HuH-7 (cell line): ENCODE measurements at places on chromosomes 12 and 14.
A peak's percentile ranks its signal among the peaks of the same experiment; 100 is the strongest.

GRCh38 chr12:124684971-124685688, 117.7 kb upstream of the NCOR2 start:
- DNase-seq = no peak

- DNase-seq = peak; percentile 59
Observed at GRCh38 chr12:56521590-56522371, at the start of gene RBMS2. Gene RBMS2 (plus strand): TSS chr12:56521820. CDS start chr12:56522024, 204 bp downstream.

DNA sequence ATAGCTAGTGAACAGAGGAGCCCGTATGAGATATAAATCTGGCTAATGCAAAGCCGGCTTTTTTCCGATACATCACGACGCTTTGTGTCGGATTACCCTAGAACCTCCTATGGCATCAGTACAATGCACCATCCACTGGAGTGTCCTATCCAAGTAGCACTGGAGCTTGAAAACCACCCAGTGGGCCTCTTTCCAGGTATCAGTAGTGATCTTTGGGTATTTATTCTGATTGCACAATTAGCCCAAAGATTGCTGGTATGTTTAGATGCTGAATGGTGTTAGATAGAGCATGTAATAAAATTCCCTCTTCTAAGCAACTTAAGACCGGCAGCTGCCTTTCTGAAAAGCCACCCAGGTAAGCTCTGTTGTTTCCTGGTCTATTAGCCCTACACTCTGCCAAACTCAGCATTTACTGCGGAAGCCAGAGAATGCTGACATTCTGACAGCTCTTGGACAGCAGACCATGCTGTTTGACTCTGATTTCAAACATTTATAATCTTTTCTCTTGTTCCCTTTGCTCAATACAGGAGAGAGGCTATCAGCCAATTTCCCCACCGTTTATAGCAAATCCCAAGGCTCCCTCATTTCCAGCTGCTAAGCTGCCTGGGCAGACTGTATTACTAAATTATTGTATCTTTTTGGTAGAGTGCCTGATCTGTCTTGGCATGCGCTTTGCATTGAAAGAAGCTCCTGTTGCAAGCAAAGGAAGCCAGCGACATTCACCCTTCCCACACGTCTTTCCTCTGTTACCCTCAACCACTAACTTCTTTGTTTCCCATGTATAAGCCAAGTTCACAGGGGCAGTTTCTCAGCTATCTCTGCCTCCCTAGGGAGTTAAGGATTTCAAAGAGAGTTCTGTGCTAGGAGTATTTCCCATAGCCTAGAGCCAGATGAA, 388.3 kb upstream of the GARIN6 start:
- no peak for DNase-seq

DNA sequence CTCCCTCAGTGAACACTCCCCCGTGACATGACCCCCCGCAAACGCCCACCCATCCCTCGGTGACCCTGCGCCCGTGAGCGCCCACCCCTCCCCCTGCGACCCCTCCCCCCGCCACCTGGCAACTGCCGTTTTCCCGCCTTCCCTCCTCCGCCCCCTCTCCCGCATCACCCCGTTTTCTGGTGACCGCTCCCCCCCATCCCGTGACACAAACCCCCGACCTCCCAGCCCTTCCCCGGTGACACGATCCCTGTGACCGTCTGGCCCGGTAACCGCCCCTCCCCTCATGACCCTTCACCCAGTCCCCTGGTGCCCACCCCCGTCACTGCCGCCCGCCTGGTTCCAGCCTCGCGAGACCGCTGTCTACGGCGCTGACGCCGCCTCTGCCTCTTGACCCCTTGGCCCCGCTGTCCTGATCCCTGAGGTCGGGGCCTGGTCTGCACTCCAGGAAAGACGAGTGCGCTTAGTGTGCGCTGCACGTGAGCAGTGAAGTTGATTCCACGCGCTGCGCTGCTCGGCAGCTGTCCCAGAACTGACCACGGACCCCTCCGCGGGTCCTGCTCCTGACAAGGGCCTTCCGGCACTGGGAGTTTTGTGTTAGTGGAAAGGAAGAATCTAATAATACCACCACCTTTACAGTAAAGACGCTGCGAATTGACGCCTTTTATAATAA, 59.4 kb downstream of the DDX51 start:
- peak; percentile 89 for DNase-seq

- no peak for DNase-seq
Observed at GRCh38 chr12:124640056-124640455, 72.6 kb upstream of the NCOR2 start.

- DNase-seq = no peak
Observed at GRCh38 chr14:87896393-87897380, 96.3 kb downstream of the GALC start.

- peak; percentile 96 for DNase-seq
Observed at GRCh38 chr14:23095196-23096108, at the start of gene C14orf119. Gene C14orf119 (plus strand): TSS chr14:23095505. CDS start chr14:23097659, 2,154 bp downstream.

DNA sequence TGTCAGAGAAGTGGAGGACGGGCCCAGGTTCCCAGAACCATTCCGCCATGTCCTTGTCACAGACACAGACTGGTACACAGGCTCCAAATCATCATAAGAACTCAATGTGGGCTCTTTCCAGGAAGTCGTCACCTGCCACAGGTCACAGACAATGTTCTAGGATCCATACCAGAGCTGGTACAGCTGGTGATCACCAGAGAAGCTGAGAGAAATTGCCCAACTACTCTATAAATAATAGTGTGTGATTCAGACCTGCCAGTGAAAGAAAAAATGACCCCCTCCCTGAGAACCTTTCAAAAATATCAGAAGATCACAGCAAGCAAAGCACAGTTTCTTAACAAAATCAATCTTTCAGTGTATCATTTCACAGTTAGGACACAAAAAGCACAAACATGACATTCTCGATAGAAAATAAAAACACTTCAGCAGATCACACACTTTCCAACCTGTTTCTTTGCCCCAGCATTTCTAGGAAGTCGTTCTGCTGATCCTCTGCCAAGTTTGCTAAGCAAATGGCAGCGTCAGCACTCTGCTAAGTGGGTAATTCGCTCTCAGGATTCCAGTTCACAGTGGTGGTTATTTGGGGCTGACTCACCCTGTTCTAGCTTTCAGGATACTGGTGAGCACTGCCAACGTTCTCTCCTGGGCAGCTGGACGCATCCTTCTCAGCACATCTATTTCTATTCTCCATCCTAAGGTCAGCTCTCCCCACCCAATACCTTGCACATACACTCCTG, 223.3 kb upstream of the SFSWAP start:
- DNase-seq = no peak

- no peak for DNase-seq
Observed at GRCh38 chr12:47989023-47989417, 15.3 kb downstream of the COL2A1 start.

DNA sequence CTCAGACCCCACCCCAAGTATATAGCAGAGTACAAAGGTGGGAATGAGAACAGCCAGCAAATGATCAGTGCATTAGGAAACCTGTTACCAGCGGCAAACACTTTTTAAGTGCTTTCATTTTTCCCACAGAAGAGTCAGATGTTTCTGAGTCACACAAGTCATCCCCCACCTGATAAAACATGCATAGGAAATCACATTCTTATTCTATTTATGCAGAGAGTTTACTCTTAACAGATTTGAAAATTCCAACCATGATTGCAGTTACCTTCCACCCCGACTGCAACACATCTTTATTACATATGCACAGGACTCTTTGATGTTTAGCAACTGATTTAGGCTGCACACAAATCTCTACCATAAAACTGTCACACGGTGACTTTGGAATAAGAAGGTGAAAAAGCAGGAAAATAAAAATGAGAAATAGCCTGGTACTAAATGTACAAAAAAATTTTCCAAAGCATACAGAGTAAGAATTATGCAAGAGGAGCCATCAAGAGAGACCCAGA, 236.4 kb downstream of the PAWR start:
- DNase-seq = no peak

DNA sequence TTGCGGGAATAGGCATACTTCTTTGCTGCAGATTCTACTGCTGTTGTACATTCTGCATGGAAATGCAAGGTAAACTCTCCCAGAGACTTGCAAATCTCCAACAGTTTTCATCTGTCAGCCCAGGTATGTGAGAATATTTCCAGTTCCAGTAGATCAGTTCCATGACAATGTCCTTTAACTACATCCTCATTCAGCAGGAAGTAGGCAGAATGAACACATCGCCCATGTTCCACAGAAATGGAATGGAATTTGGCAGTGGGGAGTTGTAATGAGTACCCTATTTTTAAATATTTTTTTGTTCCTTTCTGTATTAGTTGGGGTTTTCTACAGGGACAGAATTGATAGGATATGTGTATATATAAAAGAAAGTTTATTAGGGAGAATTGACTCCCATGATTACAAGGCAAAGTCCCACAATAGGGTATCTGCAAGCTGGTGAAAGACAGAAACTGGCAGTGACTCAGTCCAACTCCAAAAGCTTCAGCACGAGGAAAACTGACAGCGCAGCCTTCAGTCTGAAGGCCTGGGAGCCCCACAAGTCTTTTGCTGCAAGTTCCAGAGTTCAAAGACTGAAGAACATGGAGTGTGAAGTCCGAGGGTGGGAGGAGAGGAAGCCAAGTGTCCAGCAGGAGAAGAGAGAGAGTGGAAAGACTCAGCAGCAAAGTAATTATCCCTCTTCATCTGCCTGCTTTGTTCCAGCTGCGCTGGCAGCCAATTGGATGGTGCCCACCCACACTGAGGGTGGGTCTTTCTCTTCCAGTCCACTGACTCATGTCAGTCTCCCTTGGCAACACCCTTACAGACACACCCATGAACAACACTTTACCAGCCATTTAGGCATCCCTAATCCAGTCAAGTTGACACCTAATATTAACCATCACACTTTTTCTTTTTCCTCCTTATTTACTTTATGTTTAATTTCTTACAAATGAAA, 110.4 kb upstream of the SCAF11 start:
- no peak for DNase-seq

GRCh38 chr12:116717466-116718437, 20.1 kb downstream of the SPRING1 start:
- no peak for DNase-seq

- no peak for DNase-seq
Observed at GRCh38 chr14:103395244-103395643, 10.0 kb downstream of the MARK3 start.

DNA sequence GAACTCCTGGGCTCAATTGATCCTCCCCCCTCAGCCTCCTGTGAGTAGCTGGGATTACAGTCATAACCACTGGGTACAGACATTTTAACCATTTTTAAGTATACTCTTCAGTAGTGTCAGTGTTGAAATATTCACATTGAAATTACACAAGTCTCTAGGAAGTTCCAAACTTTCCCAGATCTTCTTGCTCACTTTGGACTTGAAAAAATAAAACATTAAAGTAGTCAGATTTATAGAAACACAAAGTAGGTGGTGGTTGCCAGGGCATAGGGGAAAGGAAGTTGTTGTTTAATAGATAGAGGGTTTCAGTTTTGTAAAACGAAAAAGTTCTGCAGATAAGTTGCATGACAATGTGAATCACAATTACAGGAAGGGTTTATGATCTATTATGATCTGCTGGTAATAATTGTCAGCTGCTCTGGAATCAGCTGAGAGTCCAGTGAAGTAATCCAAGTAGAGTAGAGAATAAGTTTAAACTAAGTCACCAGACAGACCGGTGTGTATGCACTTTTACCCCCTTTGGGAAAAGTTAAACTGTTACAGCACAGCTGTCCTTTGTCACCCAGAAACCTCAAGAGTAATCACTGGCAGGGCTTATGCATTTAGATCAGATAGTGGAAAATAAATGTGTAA, 27.4 kb downstream of the PCNX1 start:
- no peak for DNase-seq

GRCh38 chr12:93379981-93380361, 2.2 kb downstream of the NUDT4 start:
- no peak for DNase-seq

DNA sequence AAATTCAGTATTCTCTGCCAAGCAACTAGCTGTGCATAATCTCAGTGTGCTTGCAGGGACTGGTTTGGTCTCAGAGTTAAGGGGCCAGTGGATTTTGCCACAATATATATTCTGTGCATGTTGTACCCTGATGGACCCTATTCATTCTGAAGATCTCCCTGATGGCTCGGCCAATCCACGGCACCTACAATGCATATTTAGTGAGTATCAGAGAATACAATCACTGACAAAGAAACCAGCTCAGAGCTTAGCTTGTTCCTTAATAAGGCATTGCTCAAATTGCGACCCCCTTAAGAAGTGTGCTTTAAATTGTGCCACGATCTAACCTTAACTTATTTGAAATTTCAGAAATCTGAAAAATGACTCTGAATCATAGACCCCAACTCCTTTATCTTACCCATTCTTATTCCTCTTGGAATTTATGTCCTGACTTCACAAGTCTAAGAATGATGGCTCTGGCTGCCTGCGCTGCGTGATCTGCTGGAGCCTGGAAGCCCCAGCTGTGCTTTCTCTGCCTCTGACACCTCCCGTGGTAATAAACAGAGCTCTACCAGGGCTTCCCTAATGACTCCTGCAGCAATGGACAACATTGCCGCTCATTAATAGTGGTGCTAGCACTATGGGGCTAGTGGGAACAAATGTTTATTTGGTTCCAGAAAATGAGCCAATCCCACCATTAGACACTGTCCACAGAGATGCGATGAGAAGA, 9.0 kb upstream of the DCAF4 start:
- no peak for DNase-seq

DNA sequence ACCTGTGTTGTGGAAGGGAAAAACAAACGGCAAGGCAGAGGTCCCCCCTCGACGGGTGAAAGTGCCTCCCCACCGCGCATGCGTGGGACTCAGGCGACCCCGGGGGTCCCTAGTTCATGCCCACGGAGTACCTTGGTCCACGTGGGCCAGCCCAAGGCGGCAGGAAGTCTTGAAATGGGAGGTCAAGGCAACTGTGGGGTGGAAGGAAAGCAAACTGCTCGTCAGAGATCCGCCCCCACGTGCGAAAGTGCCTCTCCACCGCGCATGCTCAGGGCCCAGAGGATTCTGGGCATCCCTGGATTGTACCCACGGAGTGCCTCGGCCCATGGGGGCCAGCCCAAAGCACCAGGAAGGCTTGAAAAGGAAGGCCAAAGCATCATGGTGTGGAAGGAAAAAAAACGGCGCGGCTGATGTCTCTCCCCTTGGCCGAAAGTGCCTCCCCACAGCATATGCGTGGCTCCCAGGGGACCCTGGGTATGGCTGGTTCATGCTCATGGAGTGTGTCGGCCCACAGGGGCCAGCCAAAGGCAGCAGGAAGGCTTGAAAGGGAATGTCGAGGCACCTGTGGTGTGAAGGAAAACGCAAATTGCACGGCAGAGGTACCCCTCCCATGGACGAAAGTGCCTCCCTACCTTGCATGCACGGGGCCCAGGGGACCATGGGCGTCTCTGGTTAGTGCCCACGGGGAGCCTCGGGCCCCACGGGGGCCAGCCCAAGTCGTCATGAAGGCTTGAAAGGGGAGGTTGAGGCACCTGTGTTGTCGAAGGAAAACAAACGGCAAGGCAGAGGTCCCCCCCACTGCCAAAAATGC, 369.7 kb downstream of the ALG10 start:
- DNase-seq = no peak

GRCh38 chr12:66776974-66777373, 98.1 kb upstream of the GRIP1 start:
- DNase-seq = no peak

DNA sequence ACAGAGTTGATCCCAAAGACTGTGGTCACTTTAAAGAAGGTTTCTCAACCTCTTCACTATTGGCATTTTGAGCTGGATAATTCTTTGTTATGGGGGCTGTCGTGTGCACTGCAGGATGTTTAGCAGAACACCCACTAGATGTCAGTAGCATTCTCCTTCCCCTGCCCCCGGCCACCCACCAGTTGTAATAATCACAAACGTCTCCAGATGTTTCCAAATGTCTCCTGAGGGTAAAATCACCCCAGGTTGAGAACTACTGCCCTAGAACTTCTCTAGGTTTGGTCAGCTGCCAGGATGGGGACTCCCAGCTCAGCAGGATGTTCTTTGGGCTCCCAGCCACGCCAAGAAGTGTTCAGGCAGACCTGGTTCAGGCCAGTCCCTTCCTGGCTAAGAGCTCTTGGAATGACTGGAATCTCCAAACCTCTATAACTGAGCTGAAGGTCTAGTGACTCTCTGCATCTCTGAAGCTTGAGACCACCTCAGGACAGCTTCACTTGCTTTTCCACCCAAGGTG, 12.5 kb upstream of the AJUBA start:
- DNase-seq = peak; percentile 58
